ENCODE measurements at places on chromosomes 6 and 20.
A peak's percentile ranks its signal among the peaks of the same experiment; 100 is the strongest.

DNA sequence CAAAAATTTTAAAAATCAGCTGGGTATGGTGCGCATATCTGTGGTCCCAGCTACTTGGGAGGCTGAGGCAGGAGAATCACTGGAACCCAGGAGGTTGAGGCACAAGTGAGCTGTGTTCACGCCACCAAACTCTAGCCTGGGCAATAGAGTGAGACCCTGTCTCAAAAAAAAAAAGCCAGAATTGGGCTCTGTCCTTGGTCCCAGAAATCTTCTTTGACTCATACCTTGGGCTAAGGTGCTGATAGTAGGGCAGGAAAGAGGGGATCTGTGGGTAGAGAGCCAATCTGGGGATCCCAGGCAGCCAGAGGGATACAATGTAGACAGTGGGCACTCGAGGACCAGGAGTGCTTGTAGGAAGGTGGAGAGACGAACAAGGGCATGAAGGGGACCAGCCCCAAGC, 13.3 kb downstream of the ETV7 start:
- DNase-seq: no peak

DNA sequence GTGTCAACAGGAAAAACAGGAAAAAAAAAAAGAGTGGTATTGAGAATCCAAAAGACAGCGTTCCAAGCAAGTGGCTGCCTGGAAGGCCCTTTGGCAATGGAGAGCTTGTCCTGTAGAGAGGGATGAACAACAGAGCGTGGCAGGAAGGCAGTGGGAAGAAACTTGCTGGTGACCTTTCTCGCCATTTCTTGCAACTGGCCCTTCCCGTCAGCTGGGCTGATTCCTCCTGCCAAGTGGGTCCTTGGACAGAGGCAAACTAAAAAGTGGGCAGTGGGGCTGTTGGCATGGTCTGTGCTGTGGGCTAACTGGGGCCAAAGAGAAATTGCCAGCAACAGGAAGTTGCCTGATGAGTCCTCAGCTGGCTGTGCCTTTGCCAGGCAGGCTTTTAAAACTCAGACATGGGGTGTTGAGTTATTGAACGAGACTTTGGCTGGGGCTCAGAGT, 43.9 kb upstream of the CLDN20 start:
- no peak for DNase-seq

- DNase-seq: peak; percentile 49
Measured at GRCh38 chr6:53179961-53180651, 31.5 kb upstream of the GCM1 start.

GRCh38 chr20:5529331-5530148, 212.8 kb upstream of the PROKR2 start:
- DNase-seq: peak; percentile 83

GRCh38 chr6:79705456-79705995, 74.4 kb downstream of the SH3BGRL2 start:
- no peak for DNase-seq

DNA sequence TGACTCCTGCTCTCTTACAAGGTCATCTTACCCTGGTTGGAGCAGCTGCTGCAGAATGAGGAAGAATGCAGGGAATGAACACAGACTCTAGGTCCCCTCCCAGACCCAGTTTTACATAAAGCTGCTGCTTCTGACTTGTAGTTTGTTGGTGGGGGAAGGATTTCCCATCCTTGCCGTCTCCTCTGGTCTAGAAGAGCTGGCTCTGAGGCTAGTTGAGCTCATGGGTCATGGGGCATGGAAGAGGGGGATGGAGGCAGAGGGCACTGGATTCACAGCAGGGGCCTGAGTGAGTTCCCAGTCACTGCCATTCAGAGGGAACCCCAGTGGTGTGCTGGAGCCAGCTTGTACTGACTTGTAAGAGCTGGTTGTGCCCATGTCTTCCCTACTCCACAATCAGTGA, 9.2 kb upstream of the GUCA1A start:
- no peak for DNase-seq

DNA sequence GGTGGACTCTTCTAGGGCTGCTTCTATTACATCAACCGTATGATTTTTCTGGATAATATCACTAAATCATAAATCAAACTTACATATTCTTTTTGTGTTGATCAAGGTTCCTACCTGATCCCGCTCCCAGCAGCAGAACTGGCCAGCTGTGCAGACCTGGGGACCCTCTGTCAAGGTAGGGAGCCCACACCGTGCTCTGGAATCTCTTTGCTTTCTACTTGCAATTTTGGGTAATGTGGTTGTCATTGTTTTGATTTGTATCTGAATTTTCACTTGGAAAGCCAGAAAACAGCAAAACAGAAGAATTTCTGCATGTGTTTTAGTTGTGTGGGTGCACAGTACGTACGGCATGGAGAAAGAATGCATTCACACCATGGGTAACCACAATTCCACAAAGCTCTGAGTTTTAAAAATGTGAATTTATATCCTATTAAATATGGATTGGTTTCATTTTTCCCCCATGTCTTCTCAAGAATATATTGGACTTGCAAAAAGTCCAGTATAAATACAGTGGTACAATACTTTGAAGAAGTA, 80.1 kb downstream of the ADGRG6 start:
- DNase-seq: no peak

- DNase-seq: peak; percentile 47
Measured at GRCh38 chr6:27251606-27252251, 4.2 kb downstream of the PRSS16 start.

DNA sequence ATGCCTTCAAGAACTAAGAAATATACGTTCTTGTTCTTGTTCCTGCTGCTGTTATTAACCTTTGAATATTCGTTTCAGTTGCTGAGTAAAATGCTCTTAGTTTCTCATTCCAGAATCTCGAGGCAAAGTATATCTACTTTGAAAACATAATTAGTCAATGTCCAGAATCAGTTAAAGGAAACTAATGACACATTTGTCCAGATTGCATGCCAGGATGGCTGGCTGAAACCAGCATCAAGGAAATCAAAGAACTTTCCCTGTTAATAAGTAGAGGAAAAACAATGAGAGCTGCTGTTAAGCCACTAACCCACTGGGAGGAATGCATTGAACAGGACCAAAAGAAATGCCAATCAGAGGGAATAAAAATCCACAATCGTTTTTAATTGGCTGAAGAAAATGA, 196.9 kb downstream of the ALDH8A1 start:
- no peak for DNase-seq

DNA sequence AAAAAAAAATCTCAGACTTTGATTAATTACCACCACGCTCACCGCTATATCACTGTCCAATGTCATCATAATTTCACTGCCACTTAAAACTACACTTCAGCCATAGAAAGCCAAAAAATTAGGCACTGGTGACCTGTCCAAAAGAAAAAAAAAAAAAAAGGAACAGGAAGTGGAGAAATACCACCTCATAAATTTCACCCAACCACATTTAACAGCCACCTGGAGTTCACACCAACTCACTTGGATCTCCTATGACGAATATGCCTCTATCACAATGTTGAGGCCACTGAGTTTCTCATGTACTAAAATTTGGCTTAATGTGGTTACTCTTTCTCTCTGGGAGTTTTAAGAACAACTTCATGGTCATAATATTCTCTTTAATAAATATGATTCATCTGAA, 237.5 kb upstream of the RSPO3 start:
- DNase-seq: no peak

- no peak for DNase-seq
Measured at GRCh38 chr20:14197097-14197496, 140.3 kb downstream of the FLRT3 start.

- DNase-seq: no peak
Measured at GRCh38 chr20:881051-881782, 34.9 kb downstream of the ANGPT4 start.

- DNase-seq: no peak
Measured at GRCh38 chr20:19743640-19743995, 14.4 kb upstream of the RIN2 start.

GRCh38 chr6:3086282-3086946, 18.1 kb downstream of the RIPK1 start:
- no peak for DNase-seq

DNA sequence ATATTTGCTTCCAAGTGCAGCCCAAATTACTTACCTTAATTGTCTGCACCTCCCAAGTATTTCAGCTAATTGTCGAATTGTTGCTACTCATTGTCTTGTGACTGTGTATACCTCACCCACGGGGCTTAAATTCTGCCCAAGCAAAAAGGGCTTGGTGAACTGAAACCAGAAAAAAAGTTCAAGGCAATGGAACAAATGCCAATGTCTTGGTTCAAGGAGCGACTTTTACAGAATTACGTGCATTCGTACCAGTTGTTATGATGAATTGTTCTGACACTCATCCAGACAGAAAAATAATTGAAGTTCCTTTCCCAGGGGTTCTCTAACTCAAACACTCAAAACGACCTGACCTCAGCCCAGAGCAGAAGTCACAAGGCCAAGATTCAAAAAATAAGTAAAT, 13.9 kb upstream of the PXDC1 start:
- no peak for DNase-seq

- no peak for DNase-seq
Measured at GRCh38 chr20:33810259-33810658, 889 bp upstream of the CHMP4B start.

- DNase-seq: no peak
Measured at GRCh38 chr20:60868316-60868891, 383.7 kb upstream of the CDH4 start.

DNA sequence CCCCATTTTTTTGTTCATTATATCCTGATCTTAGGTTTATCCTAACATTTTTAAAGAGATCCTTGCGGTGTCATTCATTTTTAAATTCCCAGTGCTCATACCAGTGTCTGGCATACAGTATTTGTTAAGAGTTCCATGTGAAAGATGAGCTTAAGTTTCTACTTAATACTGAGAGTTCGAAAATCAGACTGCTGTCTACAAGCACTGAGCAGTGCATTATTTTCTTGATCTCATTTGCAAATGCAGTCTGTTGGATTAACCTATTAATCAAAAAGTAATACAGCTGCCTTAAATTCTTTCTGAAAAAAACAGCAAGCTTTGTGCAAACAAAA, 663 bp downstream of the COQ3 start:
- no peak for DNase-seq

DNA sequence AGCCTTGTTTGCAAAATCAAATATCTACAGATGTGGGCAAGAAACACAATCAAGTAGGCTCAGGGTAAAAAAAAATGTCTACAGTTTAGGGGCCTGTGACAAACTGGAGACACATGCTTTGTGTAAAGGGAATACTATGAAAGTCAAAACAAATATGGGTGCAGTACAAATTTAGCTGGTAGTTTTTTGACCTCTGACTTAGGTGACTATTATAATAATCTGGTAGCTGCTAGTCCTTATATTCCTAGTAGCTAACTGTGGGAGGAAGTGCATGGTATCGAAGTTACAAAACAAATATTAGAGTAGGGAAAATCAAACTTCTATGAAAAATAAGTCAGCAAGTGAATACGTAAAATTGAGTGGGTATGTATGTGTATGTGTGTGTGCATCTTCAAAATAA, 35.4 kb downstream of the CYP24A1 start:
- no peak for DNase-seq

GRCh38 chr20:7248281-7249201, 481.1 kb downstream of the BMP2 start:
- DNase-seq: no peak

DNA sequence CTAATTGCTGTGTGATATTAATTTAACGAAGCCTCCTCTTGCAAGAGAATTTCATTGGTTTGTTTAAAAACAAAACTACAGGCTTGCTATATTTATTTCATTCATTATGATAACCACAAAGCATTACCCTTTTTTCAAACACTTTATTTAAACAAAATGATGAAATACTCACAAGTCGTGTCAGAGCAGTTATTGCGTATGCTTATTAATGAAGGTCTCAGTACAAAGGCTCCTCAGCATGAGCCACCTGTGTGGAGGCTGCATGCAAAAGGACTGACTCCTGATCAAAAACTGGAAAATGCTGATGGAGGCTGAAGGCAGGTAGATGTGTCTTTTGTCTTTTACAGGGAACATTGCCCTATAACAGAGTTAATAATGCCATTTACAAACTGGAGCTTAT, 130.5 kb downstream of the CRYBG1 start:
- no peak for DNase-seq

All from left cardiac atrium (tissue), 4 donors.